ENCODE measurements at places on chromosomes 6 and 20.

DNA sequence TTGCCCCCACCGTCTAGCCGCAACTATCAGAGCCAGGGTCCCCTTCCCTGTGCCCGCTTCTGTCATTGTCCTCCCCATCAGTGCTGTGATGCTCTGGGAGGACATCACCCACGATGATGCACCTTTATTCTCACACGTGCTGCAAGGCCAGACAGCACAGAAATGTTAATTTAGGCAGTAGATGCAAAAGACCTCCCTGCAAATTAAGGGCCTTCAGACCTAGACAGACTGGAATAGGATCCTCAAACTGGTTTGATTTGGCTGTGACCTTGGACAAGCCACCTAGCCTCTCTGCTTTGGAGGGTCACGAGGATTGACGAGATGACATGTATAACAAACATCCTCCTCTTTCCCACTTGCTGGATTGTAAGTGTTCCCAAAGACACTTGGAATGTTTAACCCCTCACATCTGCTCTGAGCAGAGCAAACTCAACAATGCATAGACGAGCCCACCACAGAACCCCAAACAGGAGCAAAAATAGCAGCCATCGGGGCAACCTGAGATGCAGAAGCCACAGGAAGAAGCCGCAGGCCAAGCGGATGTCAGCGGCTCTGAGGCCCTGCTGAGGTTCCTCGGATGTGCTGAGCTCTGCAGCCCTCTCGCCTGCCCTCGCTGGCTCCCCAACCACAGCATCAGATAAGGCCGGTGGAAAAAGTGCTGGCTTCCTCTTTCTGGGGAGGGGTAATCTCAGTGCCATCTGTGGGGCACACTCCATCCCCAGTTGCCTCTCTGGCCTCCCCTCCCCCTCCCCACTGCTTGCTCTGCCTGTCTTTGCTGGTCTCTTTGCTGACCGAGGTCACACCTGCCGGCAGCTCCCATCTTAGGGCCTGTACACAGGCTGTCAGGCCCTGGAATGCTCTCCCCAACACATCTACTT is 35.3 kb downstream of the TOX2 start:
- DNase-seq: peak; percentile 37

- DNase-seq: peak; percentile 28
Observed at GRCh38 chr6:157569543-157569942, 188.6 kb downstream of the ZDHHC14 start.

DNA sequence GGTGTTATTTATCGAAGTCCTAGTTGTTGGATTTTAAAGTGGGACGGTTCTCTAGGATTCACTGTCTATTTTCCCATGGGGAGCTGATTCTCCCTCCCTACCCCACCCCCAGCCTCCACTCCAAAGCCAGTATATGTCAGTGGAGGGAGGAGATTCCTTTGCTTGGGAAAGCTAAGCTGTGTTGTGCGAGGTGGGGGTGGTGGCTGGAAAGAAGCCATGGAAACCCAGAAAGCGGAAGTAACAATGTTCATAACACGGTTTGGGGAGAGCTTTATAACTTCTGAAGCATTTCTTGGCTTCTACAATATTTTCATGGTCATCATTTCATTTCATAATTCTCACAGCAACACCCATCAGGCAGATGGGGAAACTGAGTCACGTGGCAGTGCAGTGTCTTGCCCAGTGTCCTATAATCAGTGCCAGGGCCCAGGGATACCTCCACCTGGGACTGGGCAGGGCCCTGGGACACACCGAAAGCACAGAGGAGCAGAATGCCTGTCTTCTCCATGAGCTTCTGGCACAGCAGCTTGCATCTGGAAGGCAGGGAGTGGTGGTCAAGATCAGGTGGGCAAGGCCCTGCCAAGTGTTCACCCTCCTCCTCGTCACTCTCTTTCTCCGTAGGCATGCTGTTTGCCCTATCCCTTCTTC is 4.5 kb downstream of the SUN5 start:
- no peak for DNase-seq

DNA sequence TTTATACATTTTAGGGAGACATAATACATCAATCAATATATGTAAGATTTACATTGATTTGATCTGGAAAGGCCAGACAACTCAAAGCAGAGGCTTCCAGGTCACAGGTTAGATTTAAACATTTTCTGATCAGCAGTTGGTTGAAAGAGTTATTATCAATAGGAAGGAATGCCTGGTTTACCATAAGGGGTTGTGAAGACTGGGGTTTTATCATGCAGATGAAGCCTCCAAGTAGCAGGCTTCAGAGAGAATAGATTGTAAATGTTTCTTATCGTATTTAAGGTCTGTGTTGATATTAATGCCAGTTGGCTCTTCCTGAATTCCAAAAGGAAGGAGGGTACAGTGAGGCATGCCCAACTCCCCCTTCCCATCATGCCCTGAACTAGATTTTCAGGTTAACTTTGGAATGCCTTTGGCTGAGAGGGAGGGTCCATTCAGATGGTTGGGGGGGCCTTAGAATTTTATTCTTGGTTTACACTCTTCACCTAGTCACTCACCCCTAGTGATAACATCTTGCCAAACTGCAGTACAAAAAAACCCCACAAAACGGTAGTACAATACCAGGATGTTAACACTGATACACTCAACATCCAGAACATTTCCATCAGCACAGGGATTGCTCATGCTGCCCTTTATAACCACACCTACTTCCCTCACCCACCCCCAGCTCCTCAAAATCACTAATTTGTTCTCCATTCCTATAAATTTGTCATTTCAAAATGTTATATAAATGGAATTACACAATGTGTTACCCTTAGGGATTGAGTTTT is 259.6 kb upstream of the PLN start:
- no peak for DNase-seq

GRCh38 chr6:148423133-148423532 is 80.5 kb downstream of the SASH1 start:
- no peak for DNase-seq

- DNase-seq: no peak
Observed at GRCh38 chr6:157681041-157681650, 141.9 kb upstream of the SNX9 start.
